Placental epithelial cell (primary cell): ENCODE measurements at places on chromosomes 13 and 19. TPM values are rescaled to one million over a fixed set of nuclear protein-coding genes. Genes with fewer than 3 reads are reported as not detected.

PLIN4 gene
- not detected in 2 replicates for total RNA-seq

ZNF607 gene
- 9.4 and 9.7 TPM in 2 replicates for total RNA-seq

CGB1 gene
- not detected in 2 replicates for total RNA-seq

NTN5 gene
- 0.11 and 0.39 TPM in 2 replicates for total RNA-seq

ANKRD24 gene
- total RNA-seq: 1.1 and 2.0 TPM in 2 replicates

CLN5 gene
- total RNA-seq: 33.0 and 38.5 TPM in 2 replicates

ZNF793 gene
- total RNA-seq: 7.5 TPM in 2 replicates

ANGPTL8 gene
- total RNA-seq: 0.33 TPM in 1 of 2 replicates, not detected in the other

COMP gene
- total RNA-seq: under 0.01 TPM in 1 of 2 replicates, not detected in the other

LILRB2 gene
- total RNA-seq: not detected in 2 replicates

C13orf42 gene
- total RNA-seq: not detected in 2 replicates

TSHZ3 gene
- 2.4 and 3.8 TPM in 2 replicates for total RNA-seq

TEAD2 gene
- 5.1 and 18.8 TPM in 2 replicates for total RNA-seq

TMEM221 gene
- not detected in 2 replicates for total RNA-seq

SWSAP1 gene
- 1.8 and 2.7 TPM in 2 replicates for total RNA-seq

ATG4D gene
- 17.7 and 20.9 TPM in 2 replicates for total RNA-seq

CAMSAP3 gene
- total RNA-seq: 7.8 and 8.2 TPM in 2 replicates

NCR1 gene
- not detected in 2 replicates for total RNA-seq

ZNF878 gene
- 0.98 and 1.2 TPM in 2 replicates for total RNA-seq

SLC15A1 gene
- total RNA-seq: not detected in 2 replicates

DUS3L gene
- 17.7 and 31.7 TPM in 2 replicates for total RNA-seq

SYCN gene
- not detected in 2 replicates for total RNA-seq

ZNF561 gene
- total RNA-seq: 29.8 and 47.5 TPM in 2 replicates

WDR88 gene
- not detected in 2 replicates for total RNA-seq

KANK3 gene
- 0.43 and 1.2 TPM in 2 replicates for total RNA-seq

TRAPPC2B gene
- 13.0 and 15.3 TPM in 2 replicates for total RNA-seq

ZNRF4 gene
- total RNA-seq: not detected in 2 replicates
